ENCODE measurements at places on chromosomes 6 and 20.
A peak's percentile ranks its signal among the peaks of the same experiment; 100 is the strongest.

GRCh38 chr6:89351671-89352277, 748 bp downstream of the UBE2J1 start:
- no peak for DNase-seq

- no peak for DNase-seq
Observed at GRCh38 chr6:21597801-21598673, 4.5 kb downstream of the SOX4 start.

- no peak for DNase-seq
Observed at GRCh38 chr20:15375836-15376235, 1038.4 kb upstream of the FLRT3 start.

DNA sequence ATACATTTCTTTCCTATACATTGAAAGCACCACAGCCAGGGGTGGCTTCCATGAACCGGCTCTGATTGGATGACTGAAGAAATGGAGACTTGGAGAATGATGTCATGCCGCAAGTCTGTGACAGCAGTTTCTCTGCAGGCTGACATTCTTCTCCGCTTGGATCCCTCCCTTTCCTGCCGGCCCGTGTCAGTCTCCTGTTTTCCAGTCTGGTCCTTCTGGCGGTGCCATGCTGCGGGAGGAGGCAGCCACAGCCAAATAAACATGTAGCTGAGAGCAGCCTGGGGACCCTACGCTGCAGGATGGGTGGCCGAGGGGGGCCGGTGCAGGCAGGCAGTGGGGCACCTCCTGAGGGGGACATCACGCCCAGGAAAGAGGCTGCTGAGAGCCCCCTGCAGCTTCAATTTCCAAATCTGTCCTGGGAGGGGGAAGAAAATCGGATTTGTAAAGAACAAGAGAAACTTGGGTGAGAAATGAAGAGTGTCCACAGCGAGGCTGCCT, 178.0 kb downstream of the TAF4 start:
- DNase-seq = no peak

- DNase-seq = no peak
Observed at GRCh38 chr6:101806241-101806640, 412.7 kb downstream of the GRIK2 start.

DNA sequence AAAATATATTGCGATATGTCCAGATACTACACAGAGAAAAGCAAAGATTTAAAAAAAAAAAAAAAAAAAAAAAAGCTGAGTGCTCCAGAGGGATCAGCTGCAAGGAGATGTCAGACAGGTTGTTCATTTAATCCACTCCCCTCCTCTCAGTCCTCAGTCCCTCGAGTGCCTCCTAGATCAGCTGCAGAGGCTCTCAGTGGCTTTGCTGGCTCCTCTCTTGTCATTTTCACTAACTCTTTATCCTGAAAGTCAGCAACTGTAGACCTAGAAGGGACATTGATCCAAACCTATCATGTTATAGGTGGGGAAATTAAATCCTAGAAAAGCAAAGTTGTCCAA, 61.6 kb downstream of the KIAA0319 start:
- DNase-seq = no peak

- no peak for DNase-seq
Observed at GRCh38 chr6:19721766-19722377, 115.3 kb upstream of the ID4 start.

DNA sequence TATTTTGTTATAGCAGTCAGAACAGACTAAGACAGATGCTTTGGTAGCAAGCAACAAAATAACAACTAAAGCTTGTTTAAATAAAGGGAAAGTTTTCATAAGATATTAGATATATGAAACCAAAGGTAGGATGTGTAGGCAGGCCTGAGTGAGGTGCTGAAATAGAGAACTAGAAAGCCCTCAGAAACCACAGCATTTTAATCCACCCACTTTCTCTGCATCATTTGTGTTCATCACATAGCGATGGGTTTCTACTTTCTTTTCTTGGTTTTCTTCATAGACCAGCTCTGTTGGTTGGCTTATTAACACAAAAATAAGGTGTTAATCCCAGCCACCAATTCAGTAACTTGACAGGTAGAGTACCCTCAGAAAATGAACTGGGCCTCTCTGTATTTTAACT, 58.6 kb downstream of the RPS12 start:
- no peak for DNase-seq

DNA sequence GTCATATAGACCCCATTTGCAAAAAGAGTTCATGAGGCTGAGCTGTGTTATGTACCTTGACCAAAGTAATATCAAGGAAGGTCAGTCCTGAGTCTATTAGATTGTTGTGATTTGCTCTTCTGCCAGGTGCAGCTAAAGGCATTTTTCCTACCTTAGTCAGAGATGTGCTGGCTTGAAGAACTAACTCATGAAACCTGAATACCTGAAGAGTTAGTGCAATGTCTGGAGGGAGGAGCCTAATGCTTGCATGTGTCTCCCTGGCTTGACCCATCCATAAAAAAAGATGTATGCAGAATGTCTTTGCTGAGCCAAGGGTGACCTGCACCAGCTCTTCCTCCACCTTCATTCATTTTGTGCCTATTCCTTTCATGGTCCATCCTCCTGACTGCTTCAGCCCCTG, 742.0 kb downstream of the KIF16B start:
- DNase-seq = no peak

DNA sequence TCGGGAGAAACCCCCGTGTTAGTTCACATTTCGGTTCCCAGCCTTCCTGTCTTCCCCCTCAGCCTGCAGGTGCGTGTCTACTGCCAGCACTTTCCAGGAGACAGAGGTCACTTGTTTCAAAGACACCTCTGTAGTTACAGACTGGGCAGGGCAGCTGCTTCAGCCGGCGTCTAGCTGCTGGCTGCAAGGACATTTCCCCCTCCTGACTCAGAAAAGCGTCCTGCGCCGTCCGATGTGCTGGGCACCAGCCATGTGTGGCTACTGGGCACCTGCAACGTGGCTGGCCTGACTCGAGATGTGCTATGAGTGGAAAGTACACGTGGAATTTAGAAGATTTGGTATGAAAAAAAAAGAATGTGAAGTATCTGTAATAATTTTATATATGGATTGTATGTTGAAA, 37.6 kb downstream of the RRBP1 start:
- DNase-seq = no peak

GRCh38 chr6:125987026-125987617, 782 bp downstream of the TRMT11 start:
- DNase-seq = no peak

DNA sequence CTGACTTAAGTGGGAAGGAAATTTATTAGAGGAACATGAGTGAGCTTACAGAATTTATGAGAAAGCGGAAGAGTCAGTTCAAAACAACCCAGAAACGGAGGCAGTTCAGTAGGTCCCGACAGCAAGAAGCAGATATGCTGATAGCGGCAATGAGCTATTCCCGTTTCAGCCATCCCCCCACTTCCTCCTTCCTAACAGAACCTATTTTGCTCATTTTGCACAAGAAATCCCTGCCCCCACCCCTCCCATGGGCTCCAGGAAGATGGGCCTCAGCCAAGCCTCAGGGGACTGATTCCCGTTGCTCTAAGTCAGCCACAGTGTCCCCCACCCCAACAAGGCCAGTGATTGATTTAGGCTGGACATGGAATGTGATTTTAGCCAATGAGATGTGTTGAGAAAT, 157.5 kb downstream of the CEBPB start:
- no peak for DNase-seq

DNA sequence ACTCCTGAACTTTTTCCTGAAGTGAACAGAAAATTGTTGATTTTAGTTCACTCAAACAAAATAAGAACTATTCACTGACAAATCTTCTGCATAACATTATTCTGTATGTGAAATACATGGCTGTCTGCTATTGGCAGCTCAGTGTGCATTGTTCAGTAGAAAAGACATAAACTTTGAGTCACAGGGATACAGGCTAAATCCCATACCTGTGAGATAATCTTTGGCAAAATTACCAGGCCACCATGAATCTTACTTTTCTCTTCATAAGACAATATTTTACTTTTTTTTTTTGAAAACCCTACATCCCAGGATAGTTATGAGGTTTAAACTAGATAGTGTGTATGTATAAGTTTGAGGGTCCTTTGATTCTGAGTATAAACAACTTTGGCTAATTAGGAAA, 224.8 kb downstream of the GRM1 start:
- no peak for DNase-seq

DNA sequence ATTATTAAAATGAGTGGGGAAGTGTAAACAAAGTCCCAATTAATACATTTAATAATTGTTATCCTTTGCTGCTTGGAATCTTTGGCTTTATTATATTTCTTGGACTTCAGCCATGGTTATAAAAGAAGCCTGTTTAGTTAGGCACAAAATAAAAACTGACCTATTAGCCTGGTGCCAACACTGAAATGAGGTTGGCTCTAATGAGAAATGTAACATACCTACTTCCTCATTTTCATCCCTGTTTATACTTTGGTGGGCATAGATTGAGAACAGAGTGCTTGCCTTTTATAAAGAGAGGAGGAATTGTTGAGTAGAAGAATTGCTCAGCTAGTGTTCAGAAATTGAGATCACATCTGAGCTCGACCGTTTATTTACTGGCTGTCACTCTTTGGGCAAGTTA, 471.3 kb downstream of the UTRN start:
- no peak for DNase-seq

DNA sequence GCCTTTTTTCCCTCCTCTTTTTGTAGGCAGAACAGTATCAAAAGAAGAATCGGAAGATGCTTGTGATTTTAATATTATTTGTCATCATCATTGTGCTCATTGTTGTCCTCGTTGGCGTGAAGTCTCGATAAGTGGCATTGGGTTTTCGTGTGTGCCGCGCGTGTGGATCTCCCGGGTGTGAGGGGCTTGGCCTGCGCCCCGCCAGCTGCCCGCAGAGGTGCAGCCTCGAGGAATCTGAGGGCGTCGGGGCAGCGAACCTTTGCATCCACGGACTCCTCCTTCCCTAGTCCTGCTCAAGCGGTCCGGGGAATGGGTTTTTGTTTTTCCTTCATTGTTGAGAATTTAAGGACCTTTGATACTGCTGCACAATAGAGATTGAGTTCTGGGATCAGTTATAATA, 16.4 kb upstream of the NPEPL1 start:
- no peak for DNase-seq

- no peak for DNase-seq
Observed at GRCh38 chr6:84633771-84634170, 130.6 kb downstream of the TBX18 start.

DNA sequence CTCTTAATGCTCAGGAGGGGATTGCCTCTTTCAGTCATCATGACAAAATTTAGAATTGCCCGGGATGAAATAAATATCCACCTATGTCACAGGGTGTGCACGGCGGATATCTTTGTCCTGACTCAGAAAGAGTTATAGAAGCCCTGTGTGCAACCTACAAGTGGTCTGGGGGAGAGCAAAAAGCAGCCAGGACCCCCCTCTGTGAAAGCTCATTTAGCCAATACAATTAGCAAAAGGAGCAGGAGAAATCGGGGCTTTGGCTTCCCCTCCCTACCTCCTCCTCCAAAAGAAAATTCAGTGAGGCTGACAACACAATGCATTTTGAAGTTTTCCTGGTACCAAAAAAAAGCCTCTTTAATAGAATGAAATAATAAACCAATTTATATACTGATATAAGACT, 21.8 kb downstream of the FOXA2 start:
- no peak for DNase-seq

GRCh38 chr20:41632896-41633295, 14.7 kb upstream of the CHD6 start:
- no peak for DNase-seq

DNA sequence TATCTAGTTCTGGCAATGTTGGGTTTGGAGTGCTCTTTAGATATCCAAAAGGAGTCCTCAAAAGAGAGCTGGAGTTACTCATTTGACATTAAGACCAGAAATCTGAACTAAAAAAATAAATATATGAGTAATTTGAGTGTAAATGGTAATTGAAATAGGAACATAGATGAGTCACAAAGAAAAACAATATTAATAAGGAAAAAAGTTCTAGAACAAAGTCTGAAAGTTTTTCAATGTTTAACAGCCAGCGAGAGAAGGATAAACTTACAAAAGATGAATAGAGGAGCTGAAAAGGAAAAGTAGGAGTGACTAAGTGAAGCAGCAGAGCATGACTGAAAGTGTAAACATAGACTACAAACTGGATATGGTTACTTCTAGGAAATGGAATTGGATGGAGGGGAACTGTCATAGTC, 46.8 kb downstream of the EPM2A start:
- no peak for DNase-seq

DNA sequence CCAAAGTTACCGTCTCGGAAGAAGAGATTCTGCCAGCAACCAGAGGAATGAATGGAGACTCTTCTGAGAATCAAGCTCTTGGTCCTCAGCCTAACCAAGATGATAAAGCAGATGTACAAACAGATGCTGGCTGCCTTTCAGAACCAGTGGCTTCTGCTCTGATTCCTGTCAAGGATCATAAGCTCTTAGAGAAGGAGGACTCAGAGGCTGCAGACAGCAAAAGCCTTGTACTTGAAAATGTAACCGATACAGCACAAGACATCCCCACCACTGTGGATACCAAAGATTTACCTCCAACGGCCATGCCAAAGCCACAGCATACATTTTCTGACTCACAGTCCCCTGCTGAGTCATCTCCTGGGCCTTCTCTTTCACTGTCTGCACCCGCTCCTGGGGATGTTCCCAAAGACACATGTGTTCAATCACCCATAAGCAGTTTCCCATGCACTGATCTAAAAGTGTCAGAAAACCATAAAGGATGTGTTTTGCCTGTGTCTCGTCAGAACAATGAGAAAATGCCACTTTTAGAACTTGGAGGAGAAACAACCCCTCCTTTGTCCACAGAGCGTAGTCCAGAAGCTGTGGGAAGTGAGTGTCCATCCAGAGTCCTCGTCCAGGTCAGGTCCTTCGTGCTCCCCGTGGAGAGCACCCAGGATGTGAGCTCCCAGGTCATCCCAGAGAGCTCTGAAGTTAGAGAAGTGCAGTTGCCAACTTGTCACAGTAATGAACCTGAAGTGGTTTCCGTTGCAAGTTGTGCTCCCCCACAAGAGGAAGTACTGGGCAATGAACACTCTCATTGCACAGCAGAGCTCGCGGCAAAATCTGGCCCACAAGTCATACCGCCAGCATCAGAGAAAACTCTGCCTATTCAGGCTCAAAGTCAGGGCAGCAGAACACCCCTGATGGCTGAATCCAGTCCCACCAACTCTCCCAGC, 109.6 kb downstream of the RTN4IP1 start:
- peak; percentile 65 for DNase-seq

- peak; percentile 74 for DNase-seq
Observed at GRCh38 chr20:31547017-31547675, 32.9 kb downstream of the HM13 start.

DNA sequence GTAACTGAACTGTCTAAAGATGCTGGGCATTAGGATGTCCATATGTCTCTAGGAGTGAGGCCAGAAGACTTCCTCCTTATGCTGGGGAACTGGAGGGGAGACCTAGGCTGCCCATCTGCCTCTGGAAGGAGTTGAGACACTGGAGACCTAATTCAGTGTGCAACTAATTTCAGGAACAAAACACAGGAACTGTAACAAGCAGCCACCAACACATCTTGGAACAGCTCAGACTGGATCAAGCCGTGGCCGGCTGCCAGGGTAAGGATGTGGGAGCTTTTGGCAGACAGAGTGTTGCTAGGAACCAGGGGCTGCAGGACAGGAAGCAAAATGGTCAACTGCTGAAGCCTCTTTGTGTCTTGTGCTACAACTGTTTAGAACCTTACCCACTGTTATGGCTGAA, 16.4 kb upstream of the MAS1 start:
- DNase-seq = no peak
